Fibroblast of upper back skin (primary cell): ENCODE measurements at places on chromosomes 2 and 18.

DNA sequence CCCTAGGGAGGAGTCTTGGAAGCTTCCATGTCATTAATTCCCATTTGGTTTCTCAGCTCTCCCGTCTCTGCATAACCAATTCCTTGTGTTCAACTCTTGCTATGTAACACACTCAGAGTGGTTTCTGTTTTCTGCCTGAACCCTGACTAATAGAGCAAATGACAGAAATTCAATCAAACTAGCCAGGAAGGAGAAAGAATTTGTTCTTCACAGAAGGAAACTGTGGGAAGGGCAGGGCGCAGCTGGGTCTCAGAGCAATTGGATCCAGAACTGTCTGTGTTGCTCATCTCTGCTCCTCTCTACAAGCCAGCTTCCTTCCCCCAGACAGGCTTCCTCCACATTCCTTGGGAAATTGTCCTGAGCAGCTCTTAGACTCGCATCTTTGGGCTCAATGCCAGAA is 269.8 kb downstream of the TNS1 start:
- DNase-seq, result peak; percentile 93

GRCh38 chr2:71067567-71068217 is 756 bp upstream of the NAGK start:
- DNase-seq, result peak; percentile 17

GRCh38 chr2:159185401-159186130 is 100.9 kb downstream of the WDSUB1 start:
- peak; percentile 78 for DNase-seq

DNA sequence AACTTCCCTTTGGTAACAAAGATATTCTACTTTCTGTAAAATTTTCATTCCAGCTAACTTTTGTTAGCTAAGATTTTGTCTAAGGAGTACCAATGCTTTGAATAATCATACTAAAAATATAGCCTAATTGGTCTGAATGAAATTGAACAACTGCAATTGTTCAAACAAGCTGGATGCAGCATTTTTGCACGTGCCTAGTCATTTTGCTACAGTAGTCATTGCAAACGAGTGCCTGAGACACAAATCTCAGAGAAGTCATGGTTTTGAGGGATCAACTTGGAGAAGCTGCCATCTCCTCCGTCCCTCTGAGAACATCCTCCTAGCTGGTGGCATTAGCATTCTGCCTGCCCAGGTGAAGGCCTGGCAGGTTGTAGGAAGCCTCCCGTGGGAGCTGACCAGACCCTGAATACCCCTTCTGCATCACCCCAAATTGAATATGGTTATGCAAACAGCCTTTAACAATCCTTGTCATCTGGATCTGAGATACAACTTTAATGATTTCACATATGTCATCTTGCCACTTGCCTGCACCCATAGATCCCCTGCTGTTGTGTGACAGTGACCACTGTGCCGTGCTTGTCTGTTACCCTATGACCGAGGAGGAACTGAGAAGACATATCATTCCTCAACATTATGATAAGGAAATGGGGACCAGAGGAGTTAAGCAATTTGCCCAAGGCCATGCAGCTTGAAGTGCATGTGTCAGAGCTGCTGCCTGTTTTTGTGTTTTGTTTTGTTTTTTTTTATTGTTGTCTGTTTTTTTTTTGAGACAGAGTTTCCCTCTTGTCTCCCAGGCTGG is 29.1 kb upstream of the MGAT4A start:
- DNase-seq, result no peak

GRCh38 chr2:150476809-150477302 is 10.6 kb downstream of the RND3 start:
- DNase-seq, result no peak

GRCh38 chr2:142980246-142981068 is 103.0 kb downstream of the KYNU start:
- DNase-seq, result peak; percentile 37

DNA sequence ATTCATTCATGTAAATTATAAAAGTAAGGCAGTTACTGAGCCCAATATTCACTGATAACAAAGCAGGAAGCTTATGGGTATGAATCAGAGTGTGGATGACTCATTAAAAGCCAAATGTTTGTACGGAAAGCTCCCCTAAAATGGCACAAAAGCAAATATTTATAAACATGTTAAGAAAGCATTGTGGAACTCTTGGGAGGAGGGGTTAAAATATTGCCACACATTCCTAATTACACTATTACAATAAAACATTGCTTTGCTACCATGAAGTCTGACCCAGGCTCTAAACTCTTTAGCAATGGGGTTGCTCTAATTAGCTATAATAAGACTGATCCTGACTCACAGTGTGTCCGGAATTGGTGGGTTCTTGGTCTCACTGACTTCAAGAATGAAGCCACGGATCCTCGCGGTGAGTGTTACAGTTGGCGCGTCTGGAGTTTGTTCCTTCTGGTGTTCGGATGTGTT is 110.9 kb downstream of the NAB1 start:
- DNase-seq, result peak; percentile 63

DNA sequence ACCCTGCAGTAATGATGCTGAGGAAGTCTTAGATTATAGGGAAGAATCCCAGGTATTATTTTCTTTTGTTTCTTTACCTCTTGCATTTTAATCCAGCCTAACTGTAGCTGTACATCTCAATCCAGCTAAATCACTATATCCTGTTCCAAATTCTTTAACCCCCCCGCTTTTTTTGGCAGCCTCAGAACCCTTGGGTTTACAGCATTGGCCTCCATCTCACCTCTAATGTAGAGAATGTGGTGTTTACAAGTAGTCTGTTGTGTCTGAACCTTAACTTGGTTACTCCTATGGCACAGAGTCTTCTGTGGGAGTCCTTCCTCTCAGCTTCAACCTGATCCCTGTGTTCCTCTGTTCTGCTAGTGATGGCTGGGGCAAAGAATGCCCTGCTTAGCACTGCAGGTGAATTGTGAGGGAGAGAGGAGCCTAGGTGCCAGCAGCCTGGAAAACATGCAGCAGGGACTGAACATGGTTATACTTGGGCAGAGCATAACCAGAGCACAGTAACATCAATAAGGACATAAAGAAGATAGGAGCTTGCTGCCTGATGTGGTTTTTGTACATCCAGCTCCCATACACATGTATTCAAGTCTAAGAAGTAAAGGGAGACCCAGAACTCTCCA is 130.2 kb downstream of the FAM124B start:
- no peak for DNase-seq

GRCh38 chr2:201466050-201466675 is 14.6 kb downstream of the STRADB start:
- DNase-seq, result peak; percentile 66

DNA sequence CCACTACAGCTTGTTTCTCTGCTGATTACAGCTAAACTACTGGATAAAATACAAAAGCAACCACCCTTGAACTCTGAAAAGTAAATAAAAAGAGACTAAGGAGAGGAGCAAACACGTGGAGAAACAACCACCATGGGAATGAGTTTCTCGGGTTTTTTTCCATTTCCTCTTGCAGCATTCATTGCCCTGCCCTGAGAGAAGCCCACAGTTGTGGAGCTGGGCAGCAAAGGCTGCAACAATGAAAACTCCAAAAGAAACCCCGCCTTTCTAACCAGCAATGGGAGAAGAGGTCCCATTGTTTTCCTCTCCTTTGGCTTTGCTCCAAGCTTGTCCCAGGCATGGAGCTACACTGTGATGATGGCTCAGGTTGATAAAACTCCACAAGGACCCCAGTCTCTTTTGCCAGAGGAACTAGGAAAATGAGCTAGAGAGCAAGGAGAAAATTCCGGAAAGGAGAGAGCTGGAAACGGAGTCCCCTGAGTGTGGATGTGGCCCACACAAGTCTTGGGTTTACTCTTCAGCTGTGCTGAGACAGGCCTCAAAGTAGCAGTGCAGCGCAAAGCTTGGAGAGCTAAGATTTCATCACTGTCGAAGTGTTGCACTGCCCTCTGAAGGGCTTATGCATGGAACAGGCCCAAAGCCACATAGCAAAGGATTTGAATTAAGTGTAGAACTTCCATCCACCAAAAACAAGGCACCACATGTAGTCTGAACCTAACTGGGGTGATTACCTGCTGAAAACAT is 20.9 kb downstream of the NAPG start:
- DNase-seq, result no peak
